ENCODE measurements at places on chromosomes 5 and 9.

- no peak for DNase-seq
These were observed 341.2 kb upstream of the IRX2 start for GRCh38 chr5:3092664-3093063.

DNA sequence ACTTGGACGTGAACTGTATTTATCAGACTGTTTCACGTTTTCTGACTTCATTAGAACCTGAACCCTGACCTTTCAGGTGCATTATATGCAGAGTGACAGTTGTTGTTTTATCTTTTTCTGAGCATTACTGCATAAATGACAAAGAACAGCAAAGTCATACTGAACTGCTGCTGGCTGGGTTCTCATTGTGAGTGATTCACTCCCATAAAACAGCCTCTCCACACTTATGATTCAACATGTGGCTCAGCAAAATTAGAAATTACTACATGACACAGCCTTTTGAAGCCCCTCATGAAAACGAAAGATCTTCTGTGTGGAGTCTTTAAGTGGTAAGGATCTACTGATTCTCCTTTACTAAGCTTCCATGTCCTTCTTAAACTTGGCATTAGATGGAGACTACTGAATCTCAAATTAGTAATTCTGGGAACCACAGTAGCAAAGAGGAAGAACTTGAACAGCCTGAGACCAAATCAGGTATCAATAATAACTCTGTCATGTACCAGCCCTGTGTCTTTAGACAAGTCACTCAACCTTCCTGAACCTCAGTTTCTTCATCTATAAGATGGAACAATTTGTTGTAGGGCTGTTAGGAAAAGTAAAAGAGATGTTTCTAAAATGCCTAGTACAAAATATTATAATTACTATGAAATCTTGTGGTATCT, 172.3 kb upstream of the GNA14 start:
- DNase-seq: peak; percentile 93

DNA sequence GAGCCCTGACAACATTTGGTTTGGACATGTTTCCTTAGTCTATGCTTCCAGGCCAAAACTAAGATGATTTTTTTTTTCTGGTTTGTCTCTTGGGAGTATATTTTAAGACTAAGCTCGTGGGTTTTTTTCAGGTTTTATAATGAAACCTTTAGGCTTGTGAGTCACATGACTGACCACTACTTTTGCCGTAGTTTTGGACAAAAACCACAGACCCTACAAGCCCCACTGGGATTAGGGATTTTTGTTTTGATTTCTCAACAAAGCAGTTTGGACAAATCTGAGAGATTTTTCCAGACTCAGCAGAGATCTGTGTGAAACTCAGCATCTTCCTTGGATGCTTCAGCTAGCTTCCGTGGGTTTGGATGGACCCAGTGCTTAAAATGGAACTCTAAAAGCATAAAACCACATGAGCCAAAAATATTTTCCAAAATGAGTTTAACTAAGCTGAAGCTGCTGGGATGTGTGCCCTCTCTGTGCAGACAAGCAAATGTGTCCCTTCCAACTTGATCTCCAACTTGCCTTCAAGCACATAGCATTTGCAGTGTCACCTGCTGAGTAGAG, 70.3 kb upstream of the SMIM15 start:
- DNase-seq: no peak

DNA sequence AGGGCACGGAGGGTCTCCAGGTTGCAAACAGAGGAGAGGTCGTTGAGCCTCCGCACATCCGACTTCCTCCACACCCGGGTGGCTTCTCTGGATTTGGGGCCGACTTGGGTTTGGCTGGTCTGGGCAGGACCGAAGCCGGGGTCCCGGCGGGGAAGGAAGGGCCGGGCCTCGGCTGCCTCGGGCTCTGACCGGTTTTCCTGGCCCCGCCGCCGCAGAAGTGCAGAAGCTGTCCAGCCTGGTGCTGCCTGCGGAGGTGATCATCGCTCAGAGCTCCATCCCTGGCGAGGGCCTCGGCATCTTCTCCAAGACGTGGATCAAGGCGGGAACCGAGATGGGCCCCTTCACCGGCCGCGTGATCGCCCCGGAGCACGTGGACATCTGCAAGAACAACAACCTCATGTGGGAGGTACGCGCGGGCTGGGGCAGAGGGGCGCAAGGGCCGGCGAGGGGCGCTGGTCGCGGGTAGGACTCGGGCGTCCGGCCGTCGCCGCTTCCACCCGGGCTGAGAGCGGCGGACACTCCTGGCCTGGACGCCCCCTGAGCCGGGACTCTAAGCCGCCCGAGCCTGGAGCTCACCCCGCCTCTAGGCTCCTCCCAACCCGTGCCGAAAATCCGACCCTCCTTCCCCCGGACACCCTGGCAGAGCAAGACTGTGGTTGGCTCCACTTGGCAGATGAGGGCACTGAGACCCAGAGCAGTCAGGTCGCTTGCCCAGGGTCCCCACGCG, 2.2 kb downstream of the PRDM12 start:
- DNase-seq: no peak

- DNase-seq: peak; percentile 59
These were observed 97.7 kb upstream of the IER5L start for GRCh38 chr9:129275626-129276247.

DNA sequence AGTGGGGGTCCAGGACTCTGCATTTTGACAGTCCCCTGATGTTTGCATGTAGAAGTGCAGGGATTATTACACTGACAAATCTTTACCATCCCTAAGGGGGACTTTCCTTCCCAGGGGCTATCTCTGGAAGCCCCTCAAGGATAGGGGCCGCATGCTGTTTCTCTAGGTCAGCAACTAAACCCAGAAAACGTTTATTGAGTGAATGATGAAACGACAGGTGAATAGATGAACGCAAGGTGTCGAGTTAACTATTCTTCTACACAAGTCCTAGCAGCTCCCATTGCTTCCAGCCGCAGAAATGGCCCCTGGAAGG, 281 bp upstream of the HSD17B4 start:
- DNase-seq: no peak

GRCh38 chr5:18483451-18483850, 849.2 kb downstream of the TAF11L14 start:
- peak; percentile 61 for DNase-seq

GRCh38 chr5:82924226-82925060, 152.8 kb downstream of the TMEM167A start:
- DNase-seq: no peak

DNA sequence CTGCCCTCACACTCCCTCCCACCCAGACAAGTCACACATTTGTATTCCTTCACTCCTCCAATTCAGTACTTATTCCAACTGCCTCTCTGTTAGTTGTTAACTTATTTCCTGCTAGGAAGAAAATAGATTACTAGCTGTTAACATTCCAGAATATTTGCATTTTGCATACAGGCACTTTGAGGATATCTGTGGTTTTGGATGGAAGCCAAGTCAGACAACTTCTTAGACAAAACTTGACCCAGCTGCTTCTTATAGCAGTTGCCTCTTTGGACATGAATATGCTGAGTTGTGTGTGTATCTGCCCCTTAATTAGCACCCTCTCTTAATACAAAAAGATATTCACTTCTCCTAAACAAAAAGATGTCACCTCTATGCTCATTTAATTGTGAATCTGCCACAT, 1280.6 kb upstream of the ACO1 start:
- no peak for DNase-seq

DNA sequence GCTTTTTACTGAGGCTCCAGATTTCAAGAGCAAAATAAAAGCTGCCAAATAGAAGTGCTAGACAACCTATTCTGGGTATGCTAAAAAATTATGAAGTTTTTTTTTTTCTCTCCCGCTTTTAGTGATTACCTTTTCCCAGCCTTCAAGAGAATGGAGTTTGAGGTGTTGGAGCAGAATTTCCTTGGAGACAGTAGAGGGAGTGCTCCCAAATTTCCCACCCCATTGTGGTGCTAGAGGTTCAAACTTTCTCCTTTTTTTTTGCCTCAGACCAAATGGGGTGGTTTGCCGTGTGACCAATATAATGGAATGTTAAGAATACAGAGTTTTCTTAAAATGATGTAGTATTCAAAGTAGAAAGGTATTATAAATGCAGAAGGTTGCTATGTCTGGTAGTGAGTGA, 244.2 kb upstream of the RIOK2 start:
- no peak for DNase-seq

DNA sequence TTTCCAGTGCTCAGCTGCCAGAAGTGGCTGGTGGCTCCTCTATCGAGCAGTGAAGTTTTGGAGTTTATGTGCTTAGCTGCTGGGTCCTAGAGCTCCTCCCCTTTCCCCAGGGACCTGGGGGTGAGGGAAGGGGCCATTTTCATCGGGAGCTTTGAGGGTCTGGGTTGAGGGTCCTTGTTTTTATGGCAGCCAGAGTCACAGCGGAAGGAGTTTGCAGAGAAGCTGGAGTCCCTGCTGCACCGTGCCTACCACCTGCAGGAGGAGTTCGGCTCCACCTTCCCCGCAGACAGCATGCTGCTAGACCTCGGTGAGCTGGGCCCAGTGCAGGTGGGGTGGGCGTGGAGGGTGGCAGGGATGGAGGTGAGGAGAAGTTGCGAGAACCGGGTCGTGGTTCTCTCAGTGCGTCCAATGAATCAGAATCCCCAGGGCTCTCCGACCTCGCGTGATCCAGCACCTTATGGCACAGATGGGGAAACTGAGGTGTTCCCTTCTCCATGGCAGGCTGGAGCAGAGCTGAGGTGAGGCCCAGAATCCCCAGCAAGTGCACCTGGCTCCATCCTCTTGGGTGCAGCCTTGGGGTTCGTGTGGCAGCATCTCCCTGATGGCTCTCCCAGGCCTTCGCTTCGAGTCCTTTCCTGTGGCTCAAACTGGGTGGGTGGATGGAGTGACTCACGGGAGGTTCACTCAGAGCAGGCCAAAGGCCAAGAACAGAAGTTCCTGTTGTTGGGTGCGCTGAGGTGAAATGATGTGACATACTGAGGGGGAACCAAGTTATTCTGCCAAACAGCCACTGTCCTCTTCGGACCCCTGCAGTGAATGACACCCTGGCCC, 21.7 kb upstream of the DOLPP1 start:
- DNase-seq: peak; percentile 85

- DNase-seq: no peak
These were observed 92.8 kb downstream of the CAVIN4 start for GRCh38 chr9:100670719-100671118.

GRCh38 chr5:91162534-91163381, 220.4 kb downstream of the ARRDC3 start:
- peak; percentile 94 for DNase-seq

DNA sequence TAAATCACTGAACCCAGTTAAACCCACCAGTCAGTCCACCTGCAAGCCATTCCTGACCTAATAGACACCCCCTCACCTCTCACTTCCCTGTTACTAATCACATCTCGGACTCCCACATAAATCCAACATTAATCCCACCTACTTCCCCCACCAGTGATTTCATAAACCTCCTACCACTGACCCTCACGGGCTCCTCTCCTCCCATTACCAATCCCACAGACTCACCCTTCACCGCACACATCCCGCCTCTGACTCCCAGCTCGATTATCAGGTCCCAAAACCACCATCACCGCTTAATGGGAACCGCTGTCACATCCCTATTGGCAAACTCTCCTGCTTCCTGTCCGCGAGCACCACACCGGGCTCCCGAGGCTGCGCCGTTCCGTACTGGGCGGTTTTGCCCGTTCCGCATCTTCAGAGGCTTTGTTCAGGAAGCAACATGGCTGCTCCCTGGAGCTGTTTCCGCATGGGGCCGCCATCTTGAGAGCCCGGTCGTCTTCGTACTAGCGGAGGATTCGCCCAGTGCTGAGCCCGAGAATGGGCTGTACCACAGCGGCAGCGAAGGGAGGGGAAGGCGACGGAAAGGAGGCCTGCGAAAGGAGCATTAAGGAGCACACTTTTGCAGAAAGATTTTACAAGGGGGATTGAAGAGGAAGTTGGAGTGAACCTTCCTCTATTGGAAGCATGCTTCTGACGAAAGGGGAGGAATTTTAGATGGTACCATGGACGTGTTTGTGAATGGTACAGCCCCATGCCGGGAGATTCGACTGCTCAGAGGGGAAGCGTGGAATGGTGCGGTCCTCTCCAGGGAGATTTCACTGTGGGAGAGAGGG, at the start of gene ZNF300:
TSS of gene ZNF300 (minus strand) at position 502 of the 833 bp plus-strand sequence. CDS start 1,825 bp downstream, outside the sequence.
- DNase-seq: peak; percentile 96

Data from ELR (cell line).